ENCODE measurements at places on chromosomes 5 and 9.

- no peak for DNase-seq
These were observed 402.8 kb downstream of the MAT2B start for GRCh38 chr5:163908253-163908652.

DNA sequence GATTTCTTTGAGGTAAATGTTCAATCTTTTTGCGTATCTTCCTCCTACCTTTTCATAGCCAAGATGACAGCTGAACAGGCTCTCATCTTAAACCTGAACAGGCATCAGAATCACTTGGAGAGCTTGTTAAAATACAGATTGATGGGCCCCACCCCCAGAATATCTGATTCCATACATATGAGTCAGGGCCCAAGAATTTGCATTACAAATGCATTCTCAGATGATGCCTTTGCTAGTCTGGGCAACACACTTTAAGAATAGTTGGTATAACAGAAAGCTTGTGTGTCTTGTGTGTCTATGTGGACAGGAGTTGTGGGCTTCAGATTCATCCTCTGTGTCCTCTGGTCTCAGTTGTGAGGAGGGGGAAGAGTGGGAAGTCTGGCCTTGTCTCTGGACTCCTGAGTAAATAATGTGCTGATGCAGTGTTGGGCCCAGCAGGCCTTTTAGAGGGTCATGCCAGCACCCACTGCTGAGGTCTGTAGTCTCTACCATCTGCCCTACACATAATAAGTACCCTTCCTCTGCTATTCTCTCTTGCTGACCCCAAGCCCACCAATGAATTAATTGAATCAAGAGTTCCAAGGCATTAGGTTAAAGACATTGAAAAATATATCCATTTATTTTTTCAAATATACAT lies 43.1 kb downstream of the PTCD2 start:
- no peak for DNase-seq

DNA sequence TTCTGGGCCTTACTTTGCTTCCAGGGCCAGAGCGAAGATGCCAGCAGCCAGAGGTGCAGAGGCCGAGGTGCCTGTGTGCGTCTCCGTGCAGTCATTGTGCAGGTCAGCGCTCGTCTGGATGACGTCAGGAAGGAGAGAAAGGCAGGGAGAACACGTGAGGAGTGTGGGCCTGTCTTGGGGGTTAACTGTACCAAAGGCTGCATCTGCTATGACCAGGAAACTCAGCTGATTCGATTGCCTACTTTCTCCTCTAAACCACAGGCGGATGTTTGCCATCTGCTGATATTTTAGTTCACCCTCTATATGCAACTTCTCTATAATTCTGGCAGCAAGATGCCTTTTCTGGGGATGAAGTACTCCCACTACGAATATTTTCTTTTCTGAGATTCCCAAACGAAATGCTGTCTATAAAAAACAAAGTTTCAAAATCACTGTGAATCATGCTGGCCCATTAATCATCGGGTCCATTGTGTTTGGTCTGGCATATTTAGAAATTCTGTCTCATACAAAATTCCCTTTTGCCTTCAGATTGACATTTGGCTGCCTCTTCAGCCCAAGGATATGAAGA lies 24.8 kb downstream of the PCSK1 start:
- no peak for DNase-seq

DNA sequence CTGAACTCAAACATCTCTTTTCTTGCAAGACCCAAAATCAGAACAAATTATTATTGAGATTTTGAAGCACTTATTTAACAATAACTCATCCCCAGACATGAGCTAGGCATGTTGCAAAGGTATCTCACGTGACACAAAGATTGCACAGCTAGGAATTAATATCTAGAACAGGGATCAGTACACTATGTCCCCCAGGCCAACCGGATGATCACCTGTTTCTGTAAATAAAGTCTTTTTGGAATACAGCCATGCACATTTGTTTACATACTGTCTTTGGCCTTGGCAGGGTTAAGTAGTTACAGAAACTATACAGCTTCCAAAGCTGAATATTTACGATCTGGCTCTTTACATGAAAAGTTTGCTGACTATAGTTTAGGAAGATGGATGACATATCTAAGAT lies 287.7 kb downstream of the ACTL7B start:
- DNase-seq: no peak

DNA sequence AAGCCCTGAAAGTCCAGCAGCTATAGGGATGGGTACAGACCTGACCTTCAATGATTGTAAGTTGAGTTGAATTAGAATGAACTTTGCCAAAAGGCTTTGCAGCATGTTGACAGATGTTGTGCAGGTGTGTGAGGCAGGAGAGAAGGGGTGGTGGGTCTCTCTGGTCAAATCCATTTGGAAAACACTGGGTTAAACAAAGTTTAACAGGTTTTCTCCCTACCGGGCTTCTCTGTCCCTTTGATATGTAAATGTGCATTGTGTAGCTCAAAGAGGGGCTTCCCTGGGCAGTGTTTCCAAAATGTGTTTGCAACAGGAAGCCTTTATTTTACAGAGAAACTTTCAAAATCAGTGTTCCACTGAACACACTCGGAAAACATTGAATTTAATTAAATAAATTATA lies 72.1 kb upstream of the BRINP1 start:
- no peak for DNase-seq

GRCh38 chr5:118919016-118919415 lies 69.3 kb downstream of the DTWD2 start:
- DNase-seq: no peak

DNA sequence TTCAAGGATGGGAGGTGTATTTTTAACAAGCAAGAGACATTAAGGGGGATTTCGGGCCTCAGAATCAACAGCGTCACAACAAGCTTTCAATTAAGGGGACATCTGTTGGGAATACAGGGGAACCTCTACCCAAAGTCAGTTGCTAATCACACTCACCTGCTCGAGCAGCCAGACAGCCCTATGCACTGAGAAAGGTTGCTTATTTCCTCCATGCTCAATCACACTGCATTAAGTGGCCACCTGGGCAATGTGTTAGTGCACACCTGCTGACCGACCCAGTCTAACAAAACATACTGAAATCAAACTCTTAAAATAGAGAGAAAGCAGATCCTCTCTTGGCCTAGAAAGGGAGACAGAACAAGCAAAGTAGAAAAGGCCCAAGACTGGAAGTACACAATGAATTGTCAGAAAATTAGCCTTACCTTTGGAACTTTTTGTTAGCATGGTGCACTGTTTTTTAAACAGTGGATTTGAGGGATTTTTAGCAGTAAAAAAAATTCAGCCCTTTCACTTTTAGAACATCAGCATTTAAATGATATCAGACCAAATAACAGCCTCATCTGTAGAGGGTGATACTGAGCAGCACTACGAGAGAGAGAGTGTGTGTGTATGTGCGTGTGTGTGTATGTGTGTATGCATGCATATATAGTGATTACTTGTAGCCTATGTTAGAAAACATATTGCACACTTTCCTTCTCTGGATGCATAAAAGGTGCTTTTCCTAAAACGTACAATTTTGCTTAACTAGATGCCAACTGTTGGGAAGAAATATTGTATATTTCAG lies 1118.6 kb upstream of the DMAC1 start:
- DNase-seq: no peak

GRCh38 chr9:127144670-127145445 lies 22.4 kb upstream of the ANGPTL2 start:
- no peak for DNase-seq

DNA sequence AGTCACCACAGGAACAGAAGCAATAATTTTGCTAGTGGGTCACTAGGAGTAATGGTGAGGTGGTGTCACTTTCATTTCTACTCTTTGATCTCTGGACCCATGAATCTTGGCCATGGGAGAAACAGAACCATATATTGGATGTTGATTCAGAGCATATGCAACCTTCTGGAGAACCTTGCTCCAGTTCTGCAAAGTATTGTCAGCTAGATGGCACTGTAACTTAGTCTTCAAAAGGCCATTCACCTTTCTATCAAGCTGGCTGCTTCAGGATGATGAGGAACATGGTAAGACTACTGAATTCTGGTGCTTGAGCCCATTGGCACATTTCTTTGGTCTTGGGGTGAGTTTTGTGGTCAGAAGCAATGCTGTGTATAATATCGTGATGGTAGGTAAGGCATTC lies 129.1 kb upstream of the FBN2 start:
- no peak for DNase-seq

GRCh38 chr5:76283670-76284069 lies 119.4 kb upstream of the IQGAP2 start:
- DNase-seq: no peak

GRCh38 chr5:155605920-155606319 lies 592.4 kb downstream of the KIF4B start:
- DNase-seq: no peak

- DNase-seq: no peak
These were observed 38.7 kb downstream of the VCAN start for GRCh38 chr5:83510260-83510659.

DNA sequence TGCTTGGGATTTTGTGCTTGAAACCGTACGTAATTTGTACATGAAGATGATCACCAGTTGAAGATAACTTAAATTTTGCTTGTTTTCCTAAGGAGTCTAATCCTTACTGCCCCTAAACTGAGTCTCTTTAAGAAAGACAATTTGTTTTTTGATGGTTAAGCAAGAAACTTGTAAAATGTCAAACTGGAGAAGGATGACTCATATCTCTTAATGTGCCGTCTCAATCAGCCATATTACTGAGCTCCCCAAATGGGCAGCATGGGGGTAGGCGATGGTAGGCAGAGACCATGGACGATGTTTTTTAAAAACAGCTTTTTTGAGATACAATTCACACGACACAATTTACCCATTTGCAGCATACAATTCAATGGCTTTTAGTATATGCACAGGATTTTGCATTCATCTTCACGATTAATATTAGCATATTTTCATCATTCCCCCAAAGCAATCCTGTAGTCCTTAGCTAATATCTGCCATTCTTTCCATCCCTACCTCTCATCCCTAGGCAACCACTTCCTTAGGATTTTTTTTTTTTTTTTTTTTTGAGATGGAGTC lies 14.3 kb downstream of the ARHGAP26 start:
- no peak for DNase-seq

DNA sequence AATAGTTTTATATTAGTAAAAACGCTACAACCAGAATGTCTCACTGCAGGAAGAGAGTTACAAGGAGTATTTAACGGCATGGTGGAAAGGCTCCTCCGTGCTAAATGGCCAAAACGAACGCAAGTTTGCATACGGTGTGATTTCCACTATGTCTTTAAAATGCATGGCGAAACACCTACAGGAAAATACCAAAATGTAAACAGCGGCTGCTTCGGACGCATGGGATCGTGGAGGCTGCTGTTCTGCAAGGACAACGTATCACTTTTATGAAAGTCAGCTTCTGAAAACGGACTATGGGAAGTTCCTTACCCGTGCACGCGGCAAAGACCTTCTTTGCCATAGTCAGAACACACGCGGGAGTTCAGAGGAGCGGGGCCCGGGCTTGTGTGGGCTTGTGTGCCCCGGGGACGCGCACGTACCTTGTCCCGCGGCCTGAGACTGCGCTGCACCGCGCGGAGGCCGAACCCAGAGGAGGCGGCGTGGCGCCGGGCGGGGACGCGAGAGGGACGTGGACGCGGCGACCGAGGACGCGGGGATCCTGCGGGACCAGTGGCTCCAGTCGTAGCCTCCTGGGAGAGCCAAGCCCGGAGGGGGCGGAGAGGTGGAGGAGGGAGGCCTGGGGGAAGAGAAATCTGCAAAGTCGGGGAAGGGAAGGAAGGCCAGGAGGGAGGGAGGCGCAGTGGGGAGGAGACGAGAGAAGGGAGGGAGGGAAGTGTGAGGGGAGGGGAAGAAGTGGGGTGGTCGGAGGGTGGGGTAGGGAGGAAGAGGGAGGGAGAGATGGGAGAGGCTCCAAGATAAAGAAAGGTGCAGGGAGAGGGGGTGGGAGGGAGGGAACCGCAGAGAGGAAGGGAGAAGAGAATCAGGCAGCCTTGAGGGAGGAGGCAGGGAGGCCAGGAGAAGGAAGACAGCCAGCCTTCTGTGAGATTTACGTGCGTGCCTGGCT lies at the start of gene CMBL:
Gene CMBL (minus strand): TSS at position 697 of the 943 bp plus-strand sequence. CDS start 17,140 bp downstream, outside the sequence.
- DNase-seq: no peak

DNA sequence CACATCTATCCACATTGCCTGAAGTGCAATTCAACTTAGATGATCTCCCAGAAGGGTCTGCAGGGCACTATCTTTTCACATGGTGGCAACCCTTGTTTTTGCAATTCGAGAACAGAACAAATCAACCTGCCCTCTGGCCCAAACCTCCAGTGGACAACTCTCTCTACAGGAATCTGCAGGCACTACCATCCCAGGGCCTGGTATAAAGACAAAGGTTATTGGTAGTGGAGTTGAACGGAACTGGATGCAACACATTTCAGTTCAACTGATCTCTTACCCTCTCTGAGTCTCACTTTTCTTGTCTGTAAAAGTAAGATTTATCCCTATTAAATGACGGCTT lies 153.2 kb upstream of the EGFLAM start:
- no peak for DNase-seq

DNA sequence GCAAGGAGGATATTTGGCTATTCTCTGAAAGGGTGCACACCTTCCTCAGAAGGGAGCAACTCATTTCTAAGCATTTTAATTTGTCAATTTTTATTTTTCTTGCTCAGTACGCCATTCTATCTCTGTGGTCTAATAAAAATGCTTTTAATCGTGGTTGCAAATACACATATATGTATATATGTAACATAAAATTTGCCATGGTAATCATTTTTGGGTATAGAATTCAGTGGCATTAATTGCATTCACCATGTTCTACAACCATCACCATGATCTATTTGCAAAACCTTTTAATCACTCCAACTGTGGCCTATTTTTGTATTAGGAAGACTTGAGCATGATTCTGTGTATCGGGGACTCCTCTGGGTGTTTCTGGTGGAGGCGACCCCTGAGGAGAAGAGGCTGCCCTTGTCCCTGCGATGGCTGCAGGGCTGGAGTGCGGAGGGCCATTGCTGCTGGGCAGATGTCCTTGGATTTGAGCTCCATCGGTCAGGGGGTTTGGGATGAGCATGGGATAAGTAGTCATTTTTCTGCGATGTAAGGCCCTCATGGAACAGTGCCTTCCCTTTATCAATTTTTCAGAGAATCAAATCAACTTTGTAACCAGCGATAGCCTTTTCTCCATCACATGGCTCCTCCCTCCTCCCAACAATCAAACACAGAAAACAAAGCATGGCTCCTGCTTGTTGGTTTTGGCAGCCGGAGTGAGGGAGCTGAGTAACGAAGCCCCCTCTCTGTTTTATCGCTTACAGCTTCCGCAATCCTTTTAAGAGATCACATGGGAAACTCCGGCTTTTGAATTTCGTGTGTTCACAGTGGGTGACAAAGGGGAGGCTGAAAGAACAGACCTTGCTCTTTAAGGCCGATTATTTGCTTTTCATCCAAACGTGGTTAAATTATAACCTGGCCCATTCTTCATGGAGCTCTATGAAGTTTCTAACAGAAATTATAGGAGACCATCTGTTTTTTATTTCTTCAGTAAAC lies 187.3 kb downstream of the TENT4A start:
- DNase-seq: no peak
